Naive B cell (primary cell): ENCODE measurements at places on chromosomes 6 and 20. TPM values are rescaled to one million over a fixed set of nuclear protein-coding genes. Genes with fewer than 3 reads are reported as not detected.
A peak's percentile ranks its signal among the peaks of the same experiment; 100 is the strongest.

Gene TFAP2D
- not detected for polyA plus RNA-seq

Gene OR12D3
- not detected for polyA plus RNA-seq

Gene ENPP4
- 7.9 TPM for polyA plus RNA-seq

Gene POM121L2
- not detected for polyA plus RNA-seq

Gene RAET1E
- polyA plus RNA-seq, result not detected

Gene EFCAB8
- polyA plus RNA-seq, result not detected

Gene ENPP5
- 0.57 TPM for polyA plus RNA-seq

GRCh38 chr6:6736791-6737654 lies 148.5 kb downstream of the LY86 start:
- DNase-seq, result no peak

DNA sequence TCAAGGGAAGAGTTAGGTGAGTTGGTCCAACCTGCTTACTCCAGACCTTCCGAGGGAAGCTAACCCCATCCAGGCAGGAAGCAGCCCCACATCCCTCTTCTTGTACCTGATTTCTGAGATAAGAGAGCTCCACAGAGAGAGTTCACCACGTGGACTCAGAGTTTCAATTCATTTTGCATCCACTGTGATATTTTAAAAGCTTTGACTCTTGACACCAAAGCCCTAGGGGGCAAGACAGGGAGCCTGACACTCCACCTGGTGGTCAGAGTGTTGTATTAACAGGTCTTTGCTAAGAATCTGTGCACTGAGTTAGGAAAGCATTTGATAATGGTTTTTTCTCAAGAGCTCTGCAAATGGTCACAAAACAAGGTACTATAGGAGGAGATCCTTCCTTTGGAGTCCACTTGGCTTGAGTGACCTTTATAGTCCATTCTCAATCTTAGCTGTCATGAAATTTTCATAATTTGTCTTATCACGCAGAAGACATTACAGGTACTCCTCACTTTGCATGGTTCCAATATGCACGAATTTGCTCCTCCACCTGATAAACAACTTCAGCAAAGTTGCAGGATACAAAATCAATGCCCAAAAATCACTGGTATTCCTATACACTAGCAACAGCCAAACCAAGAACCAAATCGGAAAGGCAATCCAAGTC lies 56.2 kb upstream of the RIPOR2 start:
- peak; percentile 78 for DNase-seq

DNA sequence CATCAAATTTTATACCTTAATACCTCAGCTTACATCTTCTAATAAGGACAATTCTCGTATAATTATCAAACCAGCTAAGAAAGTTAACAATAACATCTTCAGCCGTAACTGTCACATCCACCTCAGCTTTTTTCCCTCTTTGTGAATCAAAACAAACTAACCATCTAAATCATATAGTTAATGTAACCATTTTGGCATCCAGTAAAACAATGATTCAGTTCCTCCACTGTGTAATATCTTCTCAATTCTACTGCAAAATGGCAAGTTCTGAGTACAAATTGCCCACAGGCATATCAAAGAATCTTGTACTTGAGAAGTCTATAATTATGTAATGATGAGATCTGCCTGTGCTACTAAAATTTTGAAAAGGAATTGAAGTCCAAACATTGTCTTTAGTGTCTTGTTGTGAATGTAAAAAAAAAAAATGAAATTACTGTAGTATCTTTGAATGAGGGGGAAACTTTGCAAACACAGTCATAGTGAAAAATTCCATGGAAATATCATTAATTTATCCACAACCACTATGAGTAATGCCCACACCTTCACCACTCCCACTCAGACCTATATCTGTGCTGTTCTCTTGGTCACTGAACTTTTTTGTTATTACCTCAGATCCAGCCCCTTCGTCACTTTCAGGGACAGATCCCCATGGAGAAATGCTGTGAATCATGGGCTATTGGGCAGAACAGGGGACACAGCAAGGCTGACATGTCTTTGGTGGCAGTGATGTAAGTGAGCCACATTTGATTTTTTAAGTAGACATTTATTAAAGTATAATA lies 178.6 kb upstream of the RAB32 start:
- no peak for DNase-seq

DNA sequence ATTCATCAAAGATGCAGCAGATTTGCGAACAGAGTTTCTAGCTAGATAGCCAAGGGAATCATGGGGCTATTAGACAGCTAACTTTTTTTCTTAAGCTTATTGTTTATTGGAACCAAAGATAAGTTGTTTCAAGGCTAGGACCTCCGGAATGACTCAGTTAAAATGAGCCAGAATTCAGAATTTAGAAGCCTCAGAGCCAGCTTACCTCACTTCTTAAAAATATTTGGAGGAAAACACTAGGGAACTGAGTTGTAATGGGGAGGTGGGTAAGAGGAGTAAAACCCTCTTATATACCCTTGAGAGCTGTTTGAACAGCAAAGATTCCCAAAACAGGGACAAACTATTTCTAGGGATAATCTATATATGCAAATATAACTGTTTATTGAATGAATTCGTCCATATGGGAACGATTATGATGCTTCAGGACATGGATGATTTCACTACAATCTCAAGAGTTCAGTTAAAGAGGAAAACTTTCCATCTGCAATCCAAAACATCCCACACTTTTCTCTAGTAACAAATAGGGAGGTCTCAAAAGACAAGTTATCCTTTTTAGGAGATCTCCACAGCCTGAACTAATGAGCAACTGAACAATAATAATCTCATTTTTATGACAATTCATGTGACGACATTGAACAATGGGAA lies 12.6 kb upstream of the CARMIL1 start:
- DNase-seq, result no peak

DNA sequence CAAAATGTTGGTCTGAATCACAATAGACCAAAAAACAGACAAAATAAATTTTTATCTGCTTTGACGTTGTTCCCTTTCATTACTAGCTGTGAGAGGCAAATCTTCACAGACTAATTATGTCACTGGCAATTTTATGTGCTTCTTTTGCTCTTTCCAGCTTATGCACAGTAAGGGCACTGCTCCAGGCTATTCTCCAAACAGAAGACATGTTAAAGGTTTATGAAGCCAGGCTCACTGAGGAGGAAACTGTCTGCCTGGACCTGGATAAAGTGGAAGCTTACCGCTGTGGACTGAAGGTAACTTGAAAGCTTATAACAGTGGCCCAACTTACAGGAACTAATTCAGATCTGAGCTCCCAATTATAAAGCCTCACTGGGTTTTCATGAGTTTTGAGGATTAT lies 15.5 kb upstream of the SNRNP48 start:
- DNase-seq, result no peak

DNA sequence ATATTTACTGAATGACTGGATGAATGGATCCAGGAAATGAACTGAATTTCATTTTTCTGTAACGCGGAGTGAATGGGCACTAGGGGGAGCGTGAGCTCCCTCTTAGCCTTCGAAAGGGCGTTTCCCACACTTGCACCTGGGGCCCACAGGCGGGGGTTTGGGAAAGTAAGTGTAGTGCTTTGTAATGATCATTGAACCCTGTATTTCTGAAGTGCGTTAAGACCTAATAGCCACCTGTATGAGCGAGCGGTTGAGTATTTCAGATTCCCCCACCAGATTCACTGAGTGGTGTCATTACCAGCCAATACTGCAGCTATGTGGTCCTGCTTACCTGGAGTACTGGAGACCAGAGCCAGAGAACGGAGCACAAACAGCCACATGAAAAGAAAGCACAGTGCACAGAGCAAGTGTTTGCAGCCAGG lies 10.5 kb downstream of the SYTL3 start:
- DNase-seq, result peak; percentile 45

DNA sequence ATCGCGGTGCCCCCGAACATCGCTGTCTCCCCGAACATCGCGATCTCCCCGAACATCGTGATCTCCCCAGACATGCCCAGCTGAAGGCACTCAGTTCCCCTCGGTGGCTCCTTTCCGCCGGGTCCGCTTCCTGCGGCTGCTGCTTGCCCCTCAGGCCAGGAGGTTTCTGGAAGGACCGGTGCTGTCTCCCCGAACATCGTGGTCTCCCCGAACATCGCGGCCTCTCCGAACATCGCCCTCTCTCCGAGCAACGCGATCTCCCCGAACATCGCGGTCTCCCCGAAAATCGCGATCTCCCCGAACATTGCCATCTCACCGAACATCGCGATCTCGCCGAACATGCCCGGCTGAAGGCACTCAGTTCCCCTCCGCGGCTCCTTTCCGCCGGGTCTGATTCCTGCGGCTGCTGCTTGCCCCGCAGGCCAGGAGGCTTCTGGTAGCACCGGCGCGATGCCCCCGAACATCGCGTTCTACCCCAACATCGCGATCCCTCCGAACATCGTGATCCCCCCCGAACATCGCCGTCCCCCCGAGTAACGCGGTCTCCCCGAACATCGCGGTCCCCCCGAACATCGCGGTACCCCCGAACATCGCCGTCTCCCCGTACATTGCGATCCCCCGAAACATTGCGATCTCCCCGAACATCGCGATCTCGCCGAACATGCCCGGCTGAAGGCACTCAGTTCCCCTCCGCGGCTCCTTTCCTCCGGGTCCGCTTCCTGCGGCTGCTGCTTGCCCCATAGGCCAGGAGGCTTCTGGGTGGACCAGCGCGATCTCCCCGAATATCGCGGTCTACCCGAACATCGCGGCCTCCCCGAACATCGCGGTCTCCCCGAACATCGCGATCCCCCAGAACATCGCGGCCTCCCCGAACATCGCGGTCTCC lies 808 bp downstream of the ULBP1 start:
- DNase-seq, result peak; percentile 31

DNA sequence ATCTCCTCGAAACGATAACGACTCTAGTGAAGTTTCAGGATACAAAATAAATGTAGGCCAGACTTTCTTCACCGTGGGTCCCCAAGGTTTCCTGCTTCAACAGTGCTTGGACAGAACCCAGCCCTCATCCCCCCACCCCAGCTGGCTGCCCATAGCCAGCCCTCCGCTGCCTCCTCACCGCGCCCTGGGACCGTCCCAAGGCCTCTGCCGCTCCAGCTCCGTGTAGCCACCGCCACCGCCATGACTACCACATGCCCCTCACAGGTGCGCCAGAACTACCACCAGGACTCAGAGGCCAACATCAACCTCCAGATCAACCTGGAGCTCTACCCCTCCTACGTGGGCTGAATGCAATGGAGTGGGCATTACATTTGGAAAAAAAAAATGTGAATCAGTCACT lies 42.2 kb upstream of the KIAA1586 start:
- DNase-seq, result no peak
